ENCODE measurements at places on chromosomes 16 and 17.

GRCh38 chr17:83089328-83090132 lies 10.1 kb downstream of the METRNL start:
- DNase-seq = no peak

DNA sequence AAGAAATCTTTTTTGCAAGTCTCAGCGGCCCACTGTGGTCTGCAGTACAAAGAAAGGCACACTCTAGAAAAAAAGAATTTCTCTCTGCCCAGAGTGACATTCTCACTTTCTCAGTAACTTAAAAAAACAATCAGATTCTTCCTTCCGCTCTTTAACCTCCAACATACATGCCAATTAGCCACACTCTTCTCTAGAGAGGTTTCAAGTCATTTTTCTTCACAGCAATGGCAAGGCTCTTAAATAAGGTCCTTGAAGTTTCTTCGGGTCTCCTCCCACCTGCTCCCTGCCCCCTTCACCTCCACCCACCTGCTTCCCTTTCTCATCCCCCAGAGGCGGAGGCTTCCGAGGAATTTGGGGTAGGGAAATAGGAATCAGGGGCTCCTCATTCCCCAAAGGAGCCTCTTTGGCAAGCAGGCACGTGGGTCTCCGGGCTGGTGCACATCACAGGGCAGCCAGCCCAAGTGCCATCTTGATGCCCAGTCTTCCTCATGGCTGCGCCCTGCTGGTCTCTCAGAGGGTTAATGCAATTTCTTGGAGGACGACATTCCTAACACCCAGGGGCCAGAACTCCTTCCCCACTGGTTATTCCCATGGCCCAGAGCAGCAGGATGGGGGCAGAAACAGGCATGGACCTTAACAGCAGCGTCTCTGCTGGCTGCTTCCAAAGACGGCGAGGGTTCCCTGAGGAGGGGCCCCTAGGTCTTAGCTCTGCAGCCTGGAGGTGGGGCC lies 855 bp upstream of the MEOX1 start:
- no peak for DNase-seq

DNA sequence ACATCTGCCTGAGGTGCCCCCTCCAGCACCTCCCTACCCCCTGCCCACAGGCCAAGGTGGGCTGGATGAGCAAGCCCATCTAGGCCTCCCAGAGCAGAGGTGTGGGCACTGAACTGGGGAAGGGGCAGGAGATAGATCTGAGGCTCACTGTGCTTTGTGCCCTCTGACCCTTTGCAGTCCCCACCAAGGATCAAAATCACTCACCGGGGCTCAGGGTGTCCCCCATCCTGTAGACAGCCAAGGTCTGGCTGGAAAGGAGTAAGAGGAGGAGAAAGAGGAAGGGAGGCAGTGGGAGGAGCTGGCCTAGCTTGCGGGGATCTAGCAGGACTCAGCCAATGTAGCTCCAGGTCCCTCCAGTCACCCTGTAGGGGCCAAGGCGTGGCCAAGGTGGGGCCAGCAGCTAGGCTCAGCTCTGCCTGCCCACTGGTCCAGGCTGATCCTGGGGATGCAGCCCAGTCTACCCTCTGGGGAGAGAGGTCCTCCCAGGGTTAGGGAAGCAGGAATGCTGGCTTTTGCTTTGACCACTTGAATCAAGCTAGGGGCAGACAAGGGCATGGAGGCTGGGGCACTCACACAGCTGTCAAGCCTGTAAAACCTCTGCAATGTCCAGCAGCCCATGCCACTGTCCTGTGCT lies 1.8 kb downstream of the SLC12A4 start:
- no peak for DNase-seq

DNA sequence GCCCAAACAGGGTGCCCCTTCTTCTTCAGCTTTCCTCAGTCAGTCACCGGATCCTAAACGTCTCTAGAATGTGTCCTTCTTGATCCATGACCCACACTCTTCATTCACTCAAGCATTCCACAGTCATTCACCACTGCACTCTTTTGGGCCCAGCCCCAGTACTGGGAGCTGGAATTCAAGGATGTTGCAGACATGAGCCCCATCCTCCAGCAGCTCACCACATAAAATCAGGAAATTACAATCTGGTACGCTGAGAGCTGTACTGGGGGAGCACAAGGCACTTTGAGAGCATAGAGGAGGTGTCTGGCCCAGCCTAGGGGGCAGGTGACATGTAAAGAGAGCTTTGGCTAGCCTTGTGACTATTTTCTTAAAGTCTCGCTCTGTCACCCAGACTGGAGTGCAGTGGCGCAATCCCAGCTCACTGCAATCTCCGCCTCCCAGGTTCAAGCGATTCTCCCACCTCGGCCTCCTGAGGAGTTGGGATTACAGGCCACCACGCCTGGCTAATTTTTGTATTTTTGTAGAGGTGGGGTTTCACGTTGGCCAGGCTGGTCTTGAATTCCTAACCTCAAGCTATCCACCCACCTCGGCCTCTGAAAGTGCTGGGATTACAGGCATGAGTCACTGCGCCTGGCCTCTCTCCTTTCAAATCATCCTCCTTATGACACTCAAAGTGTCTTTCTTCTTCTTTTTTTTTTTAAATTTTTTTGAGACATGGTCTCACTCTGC lies 18.7 kb downstream of the CES4A start:
- DNase-seq = no peak

DNA sequence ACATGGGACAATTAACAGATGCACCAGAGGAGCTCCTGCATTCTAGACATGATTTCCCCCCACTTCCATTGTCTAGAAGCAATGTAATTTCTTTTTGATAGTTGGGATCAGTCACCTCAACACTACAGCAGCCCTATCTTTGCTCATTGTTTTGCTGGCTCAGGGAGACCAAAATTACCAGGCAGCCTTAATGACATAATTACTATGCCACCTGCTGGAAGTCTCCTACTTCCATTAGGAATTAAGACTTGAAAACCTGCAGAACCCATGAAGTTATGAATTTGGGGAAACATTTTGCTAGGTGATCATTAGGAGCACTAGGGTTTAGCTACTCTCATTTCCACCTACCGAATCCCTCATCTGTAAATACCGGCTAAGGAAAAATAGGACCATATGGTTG lies 312.0 kb upstream of the CA10 start:
- DNase-seq = no peak

GRCh38 chr17:27631897-27632725 lies 1.1 kb downstream of the LGALS9 start:
- DNase-seq = no peak

- DNase-seq = no peak
Observed at GRCh38 chr17:18040261-18040858, 1.2 kb downstream of the GID4 start.

DNA sequence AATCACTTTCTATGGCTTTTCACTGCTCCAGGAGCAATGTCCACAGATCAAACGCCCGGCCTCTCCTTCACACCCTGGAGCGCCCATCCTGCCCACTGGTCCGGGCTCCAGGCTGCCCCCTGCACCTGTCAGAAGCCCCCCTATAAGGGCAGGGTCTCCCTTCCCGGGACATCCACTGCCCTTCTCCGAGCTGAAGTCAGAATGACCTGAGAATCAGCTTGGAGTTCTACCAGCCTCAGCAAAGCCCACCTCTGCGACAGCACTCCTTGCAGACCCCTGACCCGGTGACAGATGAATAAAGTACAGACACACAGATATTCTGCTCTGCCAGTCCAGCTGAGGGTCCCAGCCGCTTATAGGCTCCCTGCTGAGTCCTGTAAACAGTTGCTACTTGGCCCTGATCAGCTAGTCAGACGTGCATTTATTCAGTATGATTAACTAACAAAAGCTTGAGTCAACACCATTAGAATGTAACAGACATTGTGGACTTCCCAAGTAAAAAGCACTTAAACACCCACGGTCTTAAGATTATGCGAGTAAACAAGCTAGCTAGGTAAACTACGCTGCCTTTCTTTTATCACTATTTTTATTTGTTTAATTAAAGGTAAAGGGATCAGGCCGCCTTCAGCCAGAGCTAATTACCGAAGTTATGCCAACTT lies 4.8 kb downstream of the SLC7A5 start:
- DNase-seq = no peak

- no peak for DNase-seq
Observed at GRCh38 chr17:70276906-70277305, 107.6 kb downstream of the KCNJ2 start.

GRCh38 chr16:2838928-2839327 lies 8.8 kb downstream of the ZG16B start:
- DNase-seq = peak; percentile 86

DNA sequence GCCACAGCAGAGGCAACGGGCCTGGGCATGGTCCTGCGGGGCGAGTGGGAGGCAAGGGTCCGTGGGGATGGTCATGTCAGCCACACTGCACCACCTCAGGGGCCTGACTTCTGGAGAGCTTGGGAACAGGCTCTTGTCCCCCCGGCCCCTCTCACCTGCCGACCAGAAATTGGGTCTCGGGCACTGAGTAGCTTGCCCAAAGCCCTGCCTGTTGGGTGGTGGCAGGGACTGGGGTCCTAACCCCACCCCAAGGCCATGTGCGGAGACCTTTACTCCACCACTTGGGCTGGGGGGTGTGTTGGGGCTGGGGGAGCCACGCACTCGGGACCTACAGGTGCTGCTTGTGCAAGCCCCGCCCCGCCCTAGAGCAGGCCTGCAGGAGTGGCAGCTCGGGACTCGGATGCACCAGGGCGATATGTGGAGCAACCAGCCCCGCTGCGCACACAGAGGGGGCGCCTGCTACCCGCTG lies 24.2 kb upstream of the CHMP6 start:
- no peak for DNase-seq

DNA sequence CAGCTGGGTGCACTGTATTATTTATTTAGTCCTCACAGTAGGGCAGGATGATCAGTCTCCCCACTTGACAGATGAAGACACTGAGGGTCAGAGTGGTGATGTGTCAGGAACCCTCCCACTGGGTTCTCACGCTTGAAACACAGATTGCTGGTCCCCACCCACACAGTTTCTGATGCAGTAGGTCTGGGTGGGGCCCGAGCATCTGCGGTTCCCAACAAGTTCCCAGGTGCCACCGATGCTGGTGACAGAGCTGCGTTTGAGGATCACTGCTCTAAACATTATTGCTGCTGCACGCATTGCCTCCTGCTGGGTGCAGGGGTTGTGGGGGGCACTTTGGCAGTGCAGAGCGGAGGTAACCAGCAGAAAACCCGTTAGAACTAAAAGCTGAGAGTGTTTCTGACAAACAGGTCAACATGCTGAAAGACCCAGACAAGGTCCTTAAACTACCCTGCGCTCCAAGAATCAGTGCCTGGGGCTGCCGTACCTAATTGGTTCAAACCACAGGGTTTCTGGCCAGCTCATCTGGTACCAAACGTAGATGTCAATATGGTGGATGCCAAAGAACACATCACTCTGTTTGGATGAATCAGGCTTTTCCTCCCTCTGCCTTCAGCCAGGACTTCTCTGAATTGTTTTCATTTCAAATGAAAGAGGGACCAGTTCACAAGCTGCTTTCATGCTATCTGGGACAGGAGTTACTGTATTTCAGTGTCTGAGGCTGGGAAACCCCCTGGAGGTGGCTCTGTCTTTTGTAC lies 76.0 kb downstream of the ABCC1 start:
- DNase-seq = peak; percentile 46

GRCh38 chr17:64778240-64779097 lies 116.4 kb upstream of the SMURF2 start:
- DNase-seq = no peak

DNA sequence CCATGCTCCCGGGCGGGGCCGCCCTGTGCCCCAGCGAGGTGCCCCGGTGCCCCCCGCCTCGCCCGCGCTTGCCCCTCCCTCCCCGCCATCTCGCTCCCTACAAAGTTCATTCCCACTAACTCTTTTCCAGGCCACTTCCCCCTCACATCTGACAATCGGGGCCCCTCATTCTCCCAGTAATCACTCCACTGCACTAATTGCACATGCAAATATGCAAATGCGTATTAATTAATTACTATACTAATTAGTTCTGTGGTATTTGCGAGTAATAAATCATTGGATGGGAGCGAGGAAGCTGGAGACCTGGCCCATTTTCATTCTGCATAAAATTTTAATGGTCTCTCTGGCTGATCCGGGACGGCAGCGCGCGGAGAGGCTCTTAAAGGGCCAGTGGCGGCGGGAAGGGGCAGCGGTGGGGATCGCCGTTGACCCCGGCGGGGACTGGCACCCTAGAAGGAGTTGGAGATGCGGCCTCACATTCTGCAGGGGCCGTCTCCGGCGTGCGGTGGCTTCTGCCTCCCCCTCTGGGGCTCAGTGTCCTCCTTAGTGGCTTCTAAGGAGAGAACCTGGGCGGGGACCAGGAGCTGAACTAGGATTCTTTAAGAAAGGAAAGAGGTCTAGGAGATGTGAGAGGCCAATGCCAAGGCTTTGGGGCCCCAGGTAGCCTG lies 8.4 kb upstream of the PPP1R1B start:
- no peak for DNase-seq

- no peak for DNase-seq
Observed at GRCh38 chr16:22189473-22190080, 16.5 kb upstream of the EEF2K start.

Data from Ammon's horn (tissue), 1 donor.